HT1080 (cell line): ENCODE measurements at places on chromosomes 3 and 15.
A peak's percentile ranks its signal among the peaks of the same experiment; 100 is the strongest.

- no peak for DNase-seq
Measured at GRCh38 chr3:142897807-142898206, 8.9 kb upstream of the PCOLCE2 start.

DNA sequence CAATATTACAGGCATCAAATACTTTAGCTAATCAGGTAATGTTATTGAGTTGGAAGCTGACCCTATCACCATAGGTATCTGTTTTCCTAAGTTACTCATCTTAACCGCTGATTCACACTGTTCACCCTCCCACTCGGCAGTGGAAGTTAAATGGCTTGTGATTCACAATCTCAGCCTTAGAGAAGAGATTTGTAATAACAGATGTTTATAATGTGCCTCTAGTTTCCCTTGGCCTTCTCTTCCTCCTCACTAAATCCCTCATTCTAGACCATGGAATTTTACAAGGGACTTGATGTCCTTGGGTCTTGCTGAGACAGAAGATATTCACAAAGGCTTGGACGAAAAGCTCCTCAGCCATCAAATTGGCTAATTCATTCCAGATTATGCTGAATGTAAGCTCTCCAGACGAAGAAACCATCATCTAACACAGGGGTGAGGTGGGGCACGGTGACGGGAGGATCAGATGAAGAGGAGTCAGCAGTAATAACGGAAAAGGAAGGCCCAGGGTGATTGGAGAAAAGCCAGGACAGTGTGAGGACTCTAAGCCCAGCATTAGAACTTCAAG lies 931.7 kb downstream of the MCTP2 start:
- peak; percentile 83 for DNase-seq

GRCh38 chr15:98400120-98400519 lies 248.2 kb upstream of the IGF1R start:
- DNase-seq = no peak

- DNase-seq = no peak
Measured at GRCh38 chr3:188693435-188693834, 478.3 kb upstream of the TPRG1 start.

- no peak for DNase-seq
Measured at GRCh38 chr3:188198001-188198400, 44.0 kb downstream of the LPP start.

DNA sequence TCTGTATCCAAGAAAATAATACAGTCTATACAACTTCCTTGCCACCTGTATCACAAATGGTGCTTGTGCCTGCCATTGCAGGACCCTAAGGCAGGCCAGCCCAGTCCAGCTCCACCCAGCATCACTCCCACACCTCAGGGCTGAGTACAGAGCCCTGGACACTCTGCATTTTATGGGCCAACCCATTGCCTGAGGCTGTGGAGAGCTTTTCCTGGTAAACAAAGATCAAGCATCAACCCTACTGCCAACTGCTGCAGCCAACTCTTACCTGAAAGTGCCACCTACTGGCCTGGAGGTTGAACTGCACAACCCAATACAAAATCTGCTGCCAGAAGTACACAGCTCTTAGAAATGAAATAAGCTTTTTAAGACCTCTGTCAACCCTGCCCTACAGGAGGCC lies 1082.2 kb downstream of the NAALADL2 start:
- DNase-seq = peak; percentile 49
